PC-3 (cell line): ENCODE measurements at places on chromosomes 4 and X. TPM values are rescaled to one million over a fixed set of nuclear protein-coding genes. Genes with fewer than 3 reads are reported as not detected.
A peak's percentile ranks its signal among the peaks of the same experiment; 100 is the strongest.

The SYP gene
- 0.29 and 0.47 TPM in 2 replicates for total RNA-seq

- DNase-seq, result no peak
Measured at GRCh38 chr4:64001229-64001898, 407.9 kb downstream of the TECRL start.

GRCh38 chr4:31365006-31365690 lies 645.0 kb downstream of the PCDH7 start:
- no peak for DNase-seq

GRCh38 chr4:180665481-180665880 lies 1577.7 kb upstream of the TENM3 start:
- no peak for DNase-seq

DNA sequence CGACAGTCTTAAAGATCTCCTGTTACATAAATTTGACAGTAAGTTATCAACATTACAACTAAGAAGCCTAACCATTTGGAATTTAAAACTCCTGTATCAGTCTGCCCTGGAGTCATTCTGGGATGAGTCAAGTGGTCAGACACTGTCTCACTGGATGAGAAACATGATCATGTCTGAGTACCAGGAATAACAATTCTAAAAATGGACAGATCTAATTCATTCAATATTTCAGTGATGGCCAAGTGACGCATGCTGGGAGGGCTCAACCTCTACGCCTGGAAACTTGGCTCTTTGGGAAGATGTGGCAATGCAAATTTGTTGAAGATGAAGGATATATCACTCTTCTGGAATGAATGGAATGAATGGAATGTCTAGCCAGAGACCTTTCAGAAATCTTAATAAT lies 1427.2 kb downstream of the STIM2 start:
- DNase-seq, result peak; percentile 91

The CENPVL2 gene
- total RNA-seq, result not detected in 2 replicates

DNA sequence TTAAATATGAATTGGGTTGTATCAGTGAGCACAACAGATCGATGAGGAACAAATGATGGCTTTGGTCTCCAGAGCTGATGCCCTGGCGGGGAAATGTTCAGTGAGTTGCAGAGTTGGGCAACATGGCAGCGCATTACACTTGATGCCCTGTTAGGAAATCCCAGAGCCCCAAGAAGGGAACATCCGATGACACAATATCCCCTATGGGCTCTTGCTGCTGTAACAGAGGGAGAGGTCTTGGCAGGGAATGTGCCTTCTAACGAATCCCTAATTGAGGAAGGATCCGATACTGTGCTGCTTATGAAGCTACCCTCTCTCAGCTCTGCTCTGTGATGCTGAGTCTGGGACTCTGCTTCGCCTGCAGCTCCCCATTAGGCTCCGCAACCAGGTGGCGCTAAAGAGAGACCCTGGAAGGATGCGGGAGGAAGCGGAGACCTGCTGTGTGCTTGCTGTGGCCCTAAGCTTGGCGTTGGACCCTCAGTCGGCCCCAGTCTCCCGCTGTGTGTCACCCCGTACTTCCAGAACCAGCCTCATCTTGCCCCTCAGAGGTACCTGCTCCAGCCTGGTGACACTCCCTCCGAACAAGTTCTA lies 38.9 kb downstream of the PDHA1 start:
- peak; percentile 68 for DNase-seq

- peak; percentile 24 for DNase-seq
Measured at GRCh38 chrX:144297221-144297620, 413.4 kb downstream of the UBE2NL start.

DNA sequence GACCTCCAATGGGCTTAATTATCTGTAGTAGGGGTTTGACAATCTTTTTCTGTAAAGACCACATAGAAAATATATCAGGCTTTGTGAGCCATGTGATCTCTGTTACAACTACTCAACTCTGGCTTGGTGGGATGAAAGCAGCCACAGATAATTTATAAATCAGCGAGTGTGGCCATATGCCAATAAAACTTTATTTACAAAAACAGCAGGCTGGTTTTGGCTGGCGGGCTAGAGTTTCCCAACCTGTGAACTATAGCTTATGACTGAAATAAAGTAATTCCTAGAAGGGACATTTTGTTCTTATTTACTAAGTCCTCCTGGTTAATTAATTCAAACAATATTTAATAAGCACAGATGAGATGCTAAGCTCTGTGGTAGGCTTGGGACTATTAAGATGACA lies 35.9 kb upstream of the AMELX start:
- no peak for DNase-seq

DNA sequence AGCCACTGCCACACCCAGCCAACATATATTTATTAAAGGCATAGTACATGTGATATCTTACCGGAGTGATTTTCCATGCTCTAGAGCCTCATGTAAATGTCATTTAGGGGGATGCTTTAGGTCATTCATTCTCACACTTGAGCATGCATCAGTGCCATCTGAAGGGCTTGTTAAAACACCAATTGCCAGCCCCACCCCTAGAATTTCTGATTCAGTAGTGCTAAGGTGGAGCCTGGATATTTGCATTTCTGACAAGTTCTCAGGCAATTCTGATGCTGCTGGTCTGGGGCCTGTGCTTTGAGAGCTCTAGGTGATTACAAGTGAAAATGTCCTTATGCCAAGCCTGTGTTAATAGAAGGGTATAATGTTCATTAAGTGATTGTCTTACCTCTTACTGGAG lies 107.7 kb downstream of the PHEX start:
- DNase-seq, result no peak

GRCh38 chrX:21975812-21976211 lies 35.3 kb downstream of the SMS start:
- DNase-seq, result peak; percentile 66

GRCh38 chr4:74362347-74362746 lies 2.6 kb upstream of the EREG start:
- DNase-seq, result peak; percentile 69

The VEGFD gene
- not detected in 2 replicates for total RNA-seq

The MAGEE1 gene
- total RNA-seq, result 1.7 and 2.8 TPM in 2 replicates

The PF4V1 gene
- not detected in 2 replicates for total RNA-seq

DNA sequence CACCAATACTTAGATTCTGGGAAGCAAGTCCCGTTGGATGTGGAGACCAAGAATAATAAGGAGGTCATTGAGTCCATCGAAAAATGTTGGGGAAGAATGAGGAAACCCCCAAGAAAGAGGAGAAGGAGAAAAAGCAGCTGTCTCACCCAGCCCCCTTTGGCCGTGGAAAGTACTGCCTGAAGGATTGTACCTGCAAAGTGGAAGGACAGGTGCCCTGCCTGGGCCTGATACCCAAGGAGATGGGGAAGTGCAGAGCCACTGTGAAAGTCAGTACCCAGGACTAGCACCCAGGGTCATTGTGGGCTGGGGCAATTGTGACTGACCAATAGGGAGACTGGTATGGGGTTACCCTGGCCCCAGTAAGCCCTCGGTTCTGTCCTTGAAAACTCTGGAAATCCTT lies 13.8 kb upstream of the CFAP299 start:
- no peak for DNase-seq

GRCh38 chr4:84579403-84579776 lies 3.5 kb upstream of the CDS1 start:
- no peak for DNase-seq

- DNase-seq, result peak; percentile 42
Measured at GRCh38 chr4:93897559-93897958, 69.0 kb downstream of the ATOH1 start.

The IL2 gene
- total RNA-seq, result not detected in 2 replicates

The FATE1 gene
- total RNA-seq, result not detected in 2 replicates

GRCh38 chrX:150316564-150316963 lies 46.6 kb upstream of the MAMLD1 start:
- DNase-seq, result no peak

GRCh38 chr4:54322818-54323417 lies 93.8 kb downstream of the PDGFRA start:
- DNase-seq, result peak; percentile 88

- no peak for DNase-seq
Measured at GRCh38 chr4:15343000-15343399, 84.8 kb upstream of the C1QTNF7 start.

DNA sequence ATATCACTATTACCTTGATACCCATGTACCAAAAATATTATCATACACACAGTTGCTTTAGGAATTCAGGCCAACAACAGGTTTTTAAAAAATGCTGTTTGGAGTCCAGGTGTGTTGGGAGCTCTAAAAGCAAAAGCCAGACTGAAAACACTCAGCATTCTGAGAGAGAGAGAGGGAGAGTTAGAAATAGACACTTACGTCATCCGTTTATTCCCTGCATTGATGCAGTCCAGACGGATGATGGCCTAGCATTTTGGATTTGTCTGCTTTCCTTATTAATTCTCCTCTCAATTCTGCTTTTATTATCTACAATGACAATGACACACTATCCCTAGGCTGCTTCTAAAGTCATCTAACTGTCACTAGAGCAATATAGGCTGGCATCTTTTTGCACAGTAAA lies 358.3 kb upstream of the BOD1L1 start:
- DNase-seq, result no peak

- DNase-seq, result no peak
Measured at GRCh38 chr4:120864969-120865368, 57.6 kb downstream of the PRDM5 start.

GRCh38 chr4:13537011-13537831 lies 7.1 kb downstream of the NKX3-2 start:
- DNase-seq, result no peak

DNA sequence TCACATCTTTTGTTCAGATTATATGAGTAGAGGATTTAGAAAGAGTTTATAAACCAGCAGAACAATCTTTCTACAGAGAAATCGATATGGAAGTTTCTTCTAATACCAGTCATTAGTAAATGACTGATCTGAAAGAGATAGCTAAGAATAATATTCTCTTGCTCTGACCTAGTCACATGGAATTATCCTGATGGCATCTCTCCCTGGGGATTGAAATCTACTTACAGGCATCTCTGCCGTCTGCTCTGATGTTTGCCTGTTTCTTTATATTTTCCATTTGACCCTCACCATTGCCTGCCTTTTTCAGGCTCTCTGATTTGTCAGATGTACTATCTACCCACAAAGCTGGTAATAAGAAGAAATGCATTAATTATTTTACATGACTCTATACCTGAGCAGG lies 1157.3 kb downstream of the PCDH7 start:
- no peak for DNase-seq

DNA sequence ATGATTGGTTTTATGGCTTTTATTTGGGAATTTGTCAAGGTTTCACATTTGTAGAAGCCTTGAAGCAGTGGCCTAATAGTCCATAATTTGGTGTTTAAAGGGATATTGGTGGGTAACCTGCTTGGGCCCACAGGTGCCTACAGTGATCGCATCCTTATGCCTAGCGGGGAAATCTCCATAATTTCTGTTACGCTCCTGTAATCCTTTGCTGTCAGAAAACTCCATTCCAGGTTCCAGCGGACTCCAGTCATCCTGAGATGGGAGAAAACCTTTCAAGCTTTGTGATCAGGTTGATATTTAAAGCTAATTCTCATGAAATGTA lies 257.0 kb upstream of the JADE1 start:
- DNase-seq, result no peak

The FRMD7 gene
- 0.04 TPM in 1 of 2 replicates, not detected in the other for total RNA-seq

The KLKB1 gene
- not detected in 2 replicates for total RNA-seq

The PGAM4 gene
- not detected in 2 replicates for total RNA-seq

GRCh38 chr4:77175201-77175611 lies 18.2 kb downstream of the CCNG2 start:
- DNase-seq, result no peak

- DNase-seq, result no peak
Measured at GRCh38 chrX:17370191-17370590, 4.8 kb upstream of the NHS start.

- no peak for DNase-seq
Measured at GRCh38 chrX:21698272-21698671, 40.1 kb upstream of the KLHL34 start.

GRCh38 chrX:130789793-130790192 lies 113.2 kb downstream of the ENOX2 start:
- DNase-seq, result no peak

The CLIC2 gene
- total RNA-seq, result not detected in 2 replicates

The BEND2 gene
- not detected in 2 replicates for total RNA-seq

DNA sequence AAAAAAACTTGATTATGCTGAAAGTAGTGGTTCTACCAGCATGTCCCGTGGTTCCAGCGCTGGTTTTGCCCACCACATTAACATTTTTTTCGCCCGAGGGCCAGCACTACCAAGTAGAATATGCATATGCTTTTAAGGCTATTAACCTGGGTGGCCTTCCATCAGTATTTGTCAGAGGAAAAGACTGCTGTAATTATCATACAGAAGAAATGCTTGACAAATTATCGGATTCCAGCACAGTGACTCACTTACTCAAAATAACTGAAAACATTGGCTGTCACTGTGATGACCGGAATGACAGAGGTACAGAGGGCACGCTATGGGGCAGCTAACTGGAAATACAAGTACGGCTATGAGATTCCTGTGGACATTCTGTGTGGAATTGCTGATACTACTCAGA lies 34.6 kb downstream of the PRPS2 start:
- peak; percentile 85 for DNase-seq

- DNase-seq, result no peak
Measured at GRCh38 chr4:4864443-4864939, 5.0 kb downstream of the MSX1 start.

- DNase-seq, result no peak
Measured at GRCh38 chrX:39144323-39144722, 343.1 kb downstream of the MID1IP1 start.

The AFM gene
- not detected in 2 replicates for total RNA-seq

The VCX3B gene
- 0.26 TPM in 1 of 2 replicates, not detected in the other for total RNA-seq

- peak; percentile 79 for DNase-seq
Measured at GRCh38 chr4:87073199-87074120, 138.6 kb downstream of the AFF1 start.

The PGM2 gene
- 21.0 and 28.6 TPM in 2 replicates for total RNA-seq

DNA sequence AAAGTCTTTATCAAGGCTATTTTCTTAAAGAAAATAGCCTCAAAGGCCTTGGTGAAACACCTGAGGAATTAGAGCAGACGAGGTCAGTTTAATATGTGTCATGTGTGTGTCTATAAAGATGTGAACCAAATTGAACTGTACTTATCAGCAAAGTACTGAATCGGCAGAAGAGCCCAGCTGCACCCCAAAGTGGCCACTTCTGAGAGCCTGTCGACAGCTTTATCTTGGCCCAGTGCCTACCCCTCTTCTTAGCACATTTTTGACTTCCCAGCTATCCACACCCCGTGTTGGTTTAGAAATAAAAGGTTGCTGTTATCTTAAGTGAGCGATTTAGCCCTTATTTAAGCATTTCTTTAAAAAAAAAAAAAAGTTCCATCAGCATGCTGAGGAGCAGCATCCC lies 329.7 kb downstream of the FBXW7 start:
- DNase-seq, result no peak

DNA sequence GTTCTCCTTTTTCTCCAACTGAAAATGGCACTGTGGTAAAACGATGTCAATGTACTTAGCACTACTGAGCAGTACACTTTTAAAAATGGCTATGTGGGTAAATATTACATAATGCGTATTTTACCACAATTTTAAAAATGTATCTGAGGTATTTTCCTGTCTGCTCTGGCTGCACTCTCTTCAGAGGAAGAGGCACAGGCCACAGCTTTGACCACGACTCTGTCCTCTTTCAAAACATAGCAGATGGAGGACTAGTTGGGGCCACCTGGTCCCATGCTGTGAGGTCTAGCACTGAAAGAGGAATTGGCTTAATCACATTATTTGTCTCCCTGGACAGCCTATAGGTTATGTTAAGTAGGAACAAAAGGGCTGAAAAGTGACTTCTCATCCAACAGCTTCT lies 5.2 kb downstream of the KCNE5 start:
- DNase-seq, result no peak

The NUP62CL gene
- 4.8 and 9.9 TPM in 2 replicates for total RNA-seq

The CT83 gene
- not detected in 2 replicates for total RNA-seq

- no peak for DNase-seq
Measured at GRCh38 chr4:83174844-83175414, 60.4 kb upstream of the PLAC8 start.
